ENCODE measurements at places on chromosomes 4 and X. TPM values are rescaled to one million over a fixed set of nuclear protein-coding genes. Genes with fewer than 3 reads are reported as not detected.

DNA sequence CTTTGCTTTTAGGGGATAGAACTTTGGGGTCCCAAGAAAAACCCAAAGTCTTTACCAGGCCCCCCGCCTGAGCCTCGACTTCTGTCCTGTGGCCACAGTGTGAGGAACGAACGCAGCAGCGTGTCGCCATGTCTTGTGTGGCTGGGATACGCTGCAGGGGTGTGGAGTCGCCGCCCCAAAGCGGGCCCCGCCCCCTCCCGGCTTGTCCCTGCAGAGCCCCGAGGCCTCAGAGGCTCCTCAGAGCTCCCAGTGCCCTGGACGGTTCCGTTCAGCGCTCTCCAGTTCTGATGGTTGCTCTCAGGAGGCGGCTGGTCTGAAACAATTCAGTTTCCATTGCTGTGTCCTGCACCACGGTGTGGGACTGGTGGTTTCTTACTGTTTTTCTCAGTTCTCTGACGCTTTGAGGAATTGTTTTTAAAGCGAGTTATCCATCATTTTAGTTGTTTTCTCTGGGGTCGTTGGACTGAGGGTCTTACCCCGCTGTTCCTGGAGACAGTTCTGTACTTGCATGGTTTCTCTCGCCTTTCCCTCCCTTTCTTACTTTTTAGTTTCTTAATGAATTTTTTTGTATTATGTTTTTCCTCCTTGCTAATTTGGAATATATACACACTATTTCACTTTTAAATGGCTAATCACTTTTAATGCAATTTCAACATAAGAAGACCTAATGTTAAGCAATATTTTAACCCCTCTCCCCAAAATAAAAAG, 1.6 kb upstream of the IDUA start:
- peak overlapping the region; percentile 1 for H3K4me3 ChIP-seq
- H3K4me1 ChIP-seq: peaks cover 5% of the 10 kb centered on the region
- H3K27ac ChIP-seq: peak overlapping the region; percentile 46
- H3K27me3 ChIP-seq: no peaks in the 10 kb centered on the region

DNA sequence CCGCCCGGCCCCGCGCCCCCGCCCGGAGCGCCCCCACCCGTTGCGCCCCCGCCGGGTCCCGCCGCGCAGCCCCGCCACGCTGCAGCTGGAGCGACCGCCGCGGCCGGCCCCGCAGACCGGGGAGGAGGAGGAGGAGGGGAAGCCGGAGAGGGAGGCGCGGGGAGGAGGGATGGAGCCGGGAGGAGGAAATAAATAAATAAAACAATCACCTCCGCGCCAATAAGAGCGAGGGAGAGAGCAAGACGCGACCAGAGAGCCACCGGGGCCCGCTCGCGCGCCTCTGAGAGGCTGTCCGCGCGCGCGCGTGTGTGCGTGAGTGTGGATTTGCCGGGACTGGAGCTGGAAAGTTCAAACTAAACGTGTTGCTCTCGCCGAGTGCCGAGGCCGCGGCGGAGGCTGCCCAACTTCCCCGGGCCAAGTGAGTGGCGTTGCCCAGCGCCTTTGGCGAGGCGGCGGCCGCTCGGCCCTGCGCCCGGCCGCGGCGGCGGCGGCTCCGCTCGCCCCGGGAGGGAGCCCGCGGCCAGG, 2184.4 kb upstream of the TENM3 start:
- peak overlapping the region; percentile 42 for H3K4me3 ChIP-seq
- no peaks in the 10 kb centered on the region for H3K27me3 ChIP-seq
- DNase-seq: no peak
- no peaks in the 10 kb centered on the region for H3K36me3 ChIP-seq

- no peaks in the 10 kb centered on the region for H3K27me3 ChIP-seq
- H3K4me1 ChIP-seq: no peaks in the 10 kb centered on the region
- no peak overlapping the region for H3K27ac ChIP-seq
- DNase-seq: no peak
- H3K4me3 ChIP-seq: no peak overlapping the region
Measured at GRCh38 chrX:86946569-86946968, 571.0 kb upstream of the KLHL4 start.

DNA sequence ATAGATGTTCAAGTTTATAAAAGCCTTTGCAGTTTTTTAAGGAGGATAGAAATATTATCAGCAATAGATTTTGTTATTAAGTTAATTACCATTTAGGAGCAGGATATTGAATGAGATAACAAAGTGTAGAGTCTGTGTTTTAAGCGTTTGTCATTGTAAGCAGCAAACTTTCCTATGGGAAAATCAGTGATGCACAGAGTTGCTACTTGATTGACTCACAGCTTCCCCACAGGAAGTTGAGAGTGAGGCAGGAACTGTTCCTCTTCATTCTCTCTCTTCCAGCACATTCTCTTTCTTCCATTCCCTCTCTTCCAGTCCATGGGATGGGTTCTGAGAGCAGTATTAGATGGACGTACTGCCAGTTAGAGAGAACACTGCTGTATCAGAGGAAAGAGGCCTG, 867.7 kb upstream of the AGA start:
- no peak overlapping the region for H3K27ac ChIP-seq
- H3K36me3 ChIP-seq: no peaks in the 10 kb centered on the region
- no peak overlapping the region for H3K4me3 ChIP-seq
- no peak for DNase-seq
- H3K4me1 ChIP-seq: no peaks in the 10 kb centered on the region

- H3K36me3 ChIP-seq: no peaks in the 10 kb centered on the region
- H3K4me3 ChIP-seq: no peak overlapping the region
- H3K27ac ChIP-seq: no peak overlapping the region
- DNase-seq: no peak
- H3K4me1 ChIP-seq: no peaks in the 10 kb centered on the region
Measured at GRCh38 chr4:57194068-57194611, 84.0 kb upstream of the IGFBP7 start.

USP17L20 gene
- total RNA-seq: not detected

GRCh38 chrX:33188286-33188685, 23.1 kb downstream of the DMD start:
- no peaks in the 10 kb centered on the region for H3K27me3 ChIP-seq
- H3K4me3 ChIP-seq: no peak overlapping the region
- peak overlapping the region; percentile 1 for H3K27ac ChIP-seq
- no peak for DNase-seq

DNA sequence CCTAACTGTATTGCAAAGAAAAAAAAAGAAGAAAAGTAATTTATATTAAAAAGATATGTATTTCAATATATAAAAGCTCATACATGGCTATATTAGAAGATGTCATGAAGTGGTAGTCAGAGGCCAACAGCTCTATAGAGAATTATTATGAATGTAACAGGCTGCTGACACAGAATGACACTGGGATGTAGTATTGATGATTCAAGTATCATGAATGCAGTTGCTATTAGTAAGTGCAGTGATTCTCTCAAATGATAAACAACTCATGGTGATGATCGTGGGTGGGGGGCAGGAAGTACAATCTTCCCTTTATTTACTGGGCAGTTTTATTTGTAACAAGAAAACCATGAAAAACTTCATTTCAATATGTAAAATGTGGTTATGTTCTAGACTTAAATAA, 124.6 kb downstream of the COL4A6 start:
- peaks cover 11% of the 10 kb centered on the region for H3K27me3 ChIP-seq
- H3K4me3 ChIP-seq: no peak overlapping the region

- no peak overlapping the region for H3K4me3 ChIP-seq
- peaks cover 6% of the 10 kb centered on the region for H3K27me3 ChIP-seq
- no peaks in the 10 kb centered on the region for H3K4me1 ChIP-seq
- DNase-seq: no peak
Measured at GRCh38 chrX:15158736-15159406, 111.0 kb downstream of the ASB9 start.

- H3K27me3 ChIP-seq: no peaks in the 10 kb centered on the region
- H3K27ac ChIP-seq: no peak overlapping the region
- no peak overlapping the region for H3K4me3 ChIP-seq
- DNase-seq: no peak
Measured at GRCh38 chr4:122765692-122766352, 33.3 kb downstream of the BBS12 start.

- no peak overlapping the region for H3K4me3 ChIP-seq
- DNase-seq: peak; percentile 58
- no peaks in the 10 kb centered on the region for H3K4me1 ChIP-seq
- H3K36me3 ChIP-seq: no peaks in the 10 kb centered on the region
- peak overlapping the region; percentile 75 for H3K27ac ChIP-seq
- no peaks in the 10 kb centered on the region for H3K27me3 ChIP-seq
Measured at GRCh38 chrX:120672389-120672788, 42.5 kb upstream of the C1GALT1C1 start.

GRCh38 chr4:187940299-187940698, 55.3 kb upstream of the ZFP42 start:
- no peaks in the 10 kb centered on the region for H3K27me3 ChIP-seq
- H3K36me3 ChIP-seq: no peaks in the 10 kb centered on the region
- no peak overlapping the region for H3K4me3 ChIP-seq
- H3K27ac ChIP-seq: no peak overlapping the region
- no peaks in the 10 kb centered on the region for H3K4me1 ChIP-seq

MSANTD1 gene
- total RNA-seq: 1.5 TPM

GRCh38 chrX:13080128-13080795, 35.8 kb upstream of the FAM9C start:
- H3K27ac ChIP-seq: no peak overlapping the region
- H3K4me3 ChIP-seq: no peak overlapping the region
- H3K27me3 ChIP-seq: no peaks in the 10 kb centered on the region
- H3K4me1 ChIP-seq: peaks cover 31% of the 10 kb centered on the region

- peak; percentile 19 for DNase-seq
- H3K4me1 ChIP-seq: no peaks in the 10 kb centered on the region
- H3K27me3 ChIP-seq: peaks cover 29% of the 10 kb centered on the region
- no peaks in the 10 kb centered on the region for H3K36me3 ChIP-seq
Measured at GRCh38 chr4:112704991-112705845, 68.3 kb downstream of the LARP7 start.

DNA sequence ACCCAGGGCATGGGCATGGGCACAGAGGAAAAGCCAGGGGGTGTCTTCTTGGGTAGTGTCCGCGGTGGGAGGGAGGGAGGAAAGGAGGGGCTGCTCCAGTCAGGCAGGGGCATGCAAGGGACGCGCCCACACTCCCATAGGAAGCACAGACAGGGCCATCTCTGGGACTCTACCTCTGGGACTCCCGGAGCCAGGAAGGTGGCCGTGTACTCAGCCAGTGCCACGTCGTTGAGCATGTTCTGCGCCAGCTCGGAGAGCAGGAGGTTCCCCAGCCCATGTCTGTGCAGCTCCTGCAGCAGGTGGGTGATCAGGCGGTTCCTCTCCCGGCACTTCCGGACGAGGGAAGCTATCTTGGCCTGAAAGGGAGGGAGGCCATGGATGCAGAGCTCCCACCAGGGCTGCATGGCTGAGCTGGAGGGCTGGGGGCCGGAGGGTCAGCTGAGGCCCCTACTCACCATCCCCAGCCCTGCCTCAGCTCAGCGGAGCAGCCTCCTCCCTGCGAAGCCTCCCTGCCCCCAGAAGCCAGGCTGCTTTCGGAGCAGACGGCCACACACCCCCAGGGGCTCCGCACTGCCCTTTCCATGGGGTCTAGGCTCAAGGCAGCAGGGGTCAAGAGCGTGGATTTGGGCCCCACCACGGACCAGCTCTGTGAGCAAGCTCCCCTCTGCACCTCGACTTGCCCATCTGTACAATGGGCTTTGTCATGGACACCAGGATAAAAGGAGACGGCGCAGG, 44.6 kb downstream of the C4orf50 start:
- H3K4me3 ChIP-seq: no peak overlapping the region
- no peak overlapping the region for H3K27ac ChIP-seq
- H3K27me3 ChIP-seq: peaks cover 4% of the 10 kb centered on the region
- no peaks in the 10 kb centered on the region for H3K36me3 ChIP-seq
- H3K4me1 ChIP-seq: no peaks in the 10 kb centered on the region

PDZD4 gene
- total RNA-seq: 24.6 TPM

GRCh38 chr4:184364100-184364921, 110.0 kb downstream of the IRF2 start:
- H3K27me3 ChIP-seq: no peaks in the 10 kb centered on the region
- no peaks in the 10 kb centered on the region for H3K4me1 ChIP-seq
- no peaks in the 10 kb centered on the region for H3K36me3 ChIP-seq
- no peak overlapping the region for H3K4me3 ChIP-seq

DNA sequence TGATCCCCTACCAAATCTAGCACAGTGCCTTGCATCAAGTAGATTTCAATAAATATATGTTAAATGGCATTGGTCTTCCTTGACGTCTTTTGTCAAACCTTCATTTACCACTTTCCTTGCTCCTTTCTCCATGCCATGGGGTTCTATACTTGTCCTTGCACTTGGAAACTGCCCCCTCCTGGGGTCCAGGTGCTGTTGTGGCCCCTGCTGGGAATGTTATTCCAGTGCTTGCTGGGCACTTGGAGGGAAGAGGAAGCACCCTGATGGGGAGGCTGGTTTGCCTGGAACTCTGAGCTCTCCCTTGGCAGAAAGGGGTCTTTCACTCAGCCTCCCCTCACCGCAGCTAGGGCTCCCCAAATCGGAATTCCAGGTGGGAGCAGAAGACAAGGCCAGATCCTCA, 18.9 kb downstream of the ZNF275 start:
- no peaks in the 10 kb centered on the region for H3K36me3 ChIP-seq
- no peaks in the 10 kb centered on the region for H3K27me3 ChIP-seq
- no peaks in the 10 kb centered on the region for H3K4me1 ChIP-seq
- H3K4me3 ChIP-seq: no peak overlapping the region
- no peak for DNase-seq

GLUD2 gene
- total RNA-seq: 0.59 TPM

CHRDL1 gene
- 107 TPM for total RNA-seq

DNA sequence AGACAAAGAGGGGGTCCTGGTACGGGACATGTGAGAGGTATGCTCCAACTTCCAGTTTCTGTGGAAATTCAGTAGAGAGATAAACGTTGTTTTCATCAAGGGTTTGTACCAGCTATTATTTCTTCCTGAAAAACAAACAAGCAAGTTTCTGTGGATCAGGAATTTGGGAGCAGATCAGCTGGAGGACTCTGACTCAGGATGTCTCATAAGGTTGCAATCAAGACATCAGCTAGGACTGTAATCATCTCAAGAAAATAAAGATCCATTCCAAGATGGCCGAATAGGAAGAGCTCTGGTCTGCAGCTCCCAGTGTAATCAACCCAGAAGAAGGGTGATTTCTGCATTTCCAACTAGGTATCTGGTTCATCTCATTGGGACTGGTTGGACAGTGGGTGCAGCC, 23.5 kb upstream of the NFKB1 start:
- no peaks in the 10 kb centered on the region for H3K4me1 ChIP-seq
- H3K4me3 ChIP-seq: no peak overlapping the region
- H3K27ac ChIP-seq: no peak overlapping the region
- no peaks in the 10 kb centered on the region for H3K27me3 ChIP-seq

GRCh38 chr4:80302616-80303223, 32.8 kb upstream of the CFAP299 start:
- no peaks in the 10 kb centered on the region for H3K27me3 ChIP-seq
- no peak overlapping the region for H3K27ac ChIP-seq
- no peak overlapping the region for H3K4me3 ChIP-seq

DNA sequence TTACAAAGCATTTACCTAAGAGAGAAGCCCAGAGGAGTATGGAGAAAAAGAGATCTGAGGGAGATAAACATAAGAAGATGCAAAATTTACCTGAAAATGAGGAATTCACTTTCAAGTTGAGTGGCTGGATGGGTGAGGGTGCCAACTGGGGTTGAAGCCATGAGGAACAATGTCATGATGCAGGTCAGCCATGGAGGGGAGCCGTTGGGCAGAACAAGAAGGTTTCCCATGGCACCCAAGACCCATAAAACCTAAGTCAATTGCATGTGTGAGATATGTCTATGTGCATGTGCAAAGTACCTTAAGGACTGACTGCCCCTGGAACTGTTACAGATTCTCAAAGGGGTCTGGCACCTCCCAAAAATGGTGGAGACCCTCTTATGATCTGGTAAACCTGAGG, 46.6 kb upstream of the PRRG1 start:
- peak; percentile 5 for DNase-seq
- no peaks in the 10 kb centered on the region for H3K36me3 ChIP-seq
- H3K27ac ChIP-seq: no peak overlapping the region
- H3K4me1 ChIP-seq: no peaks in the 10 kb centered on the region

GRCh38 chrX:102599951-102600579, 750 bp downstream of the ARMCX5 start:
- H3K27ac ChIP-seq: peak overlapping the region; percentile 88
- peak overlapping the region; percentile 53 for H3K4me3 ChIP-seq
- no peaks in the 10 kb centered on the region for H3K27me3 ChIP-seq
- DNase-seq: no peak

Measured in tibial nerve (tissue), 4 donors.